NCI-H524 treated with DMSO at 0.1 percent for 48 hours (cell line): ENCODE measurements at places on chromosomes 1 and 21.

- DNase-seq, result no peak
These were observed 10.4 kb downstream of the HYI start for GRCh38 chr1:43443197-43443946.

- no peak for DNase-seq
These were observed 6.6 kb downstream of the C1orf226 start for GRCh38 chr1:162388083-162388594.

DNA sequence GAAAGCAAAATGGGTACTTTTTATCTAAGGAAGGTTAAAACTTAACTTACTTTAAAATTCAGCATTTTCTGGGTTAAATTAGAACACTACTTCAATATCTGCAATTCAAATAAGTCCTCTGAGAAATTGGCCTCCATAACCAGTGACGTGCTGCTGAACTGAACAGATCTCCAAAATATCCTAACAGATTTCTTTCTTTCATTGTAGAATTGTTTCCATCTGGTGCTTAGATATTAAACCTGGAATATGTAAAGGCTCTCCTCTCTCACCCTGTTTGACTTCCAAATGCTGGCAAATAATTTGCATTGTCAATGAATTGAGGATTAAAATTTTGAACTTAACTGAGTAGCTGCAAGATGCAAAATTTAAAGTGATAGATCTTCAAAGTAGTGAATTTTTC is 316.9 kb upstream of the CXADR start:
- no peak for DNase-seq

- no peak for DNase-seq
These were observed 34.8 kb downstream of the ZBTB18 start for GRCh38 chr1:244085891-244086290.

- DNase-seq, result no peak
These were observed 58.8 kb upstream of the ERRFI1 start for GRCh38 chr1:8084913-8085312.

DNA sequence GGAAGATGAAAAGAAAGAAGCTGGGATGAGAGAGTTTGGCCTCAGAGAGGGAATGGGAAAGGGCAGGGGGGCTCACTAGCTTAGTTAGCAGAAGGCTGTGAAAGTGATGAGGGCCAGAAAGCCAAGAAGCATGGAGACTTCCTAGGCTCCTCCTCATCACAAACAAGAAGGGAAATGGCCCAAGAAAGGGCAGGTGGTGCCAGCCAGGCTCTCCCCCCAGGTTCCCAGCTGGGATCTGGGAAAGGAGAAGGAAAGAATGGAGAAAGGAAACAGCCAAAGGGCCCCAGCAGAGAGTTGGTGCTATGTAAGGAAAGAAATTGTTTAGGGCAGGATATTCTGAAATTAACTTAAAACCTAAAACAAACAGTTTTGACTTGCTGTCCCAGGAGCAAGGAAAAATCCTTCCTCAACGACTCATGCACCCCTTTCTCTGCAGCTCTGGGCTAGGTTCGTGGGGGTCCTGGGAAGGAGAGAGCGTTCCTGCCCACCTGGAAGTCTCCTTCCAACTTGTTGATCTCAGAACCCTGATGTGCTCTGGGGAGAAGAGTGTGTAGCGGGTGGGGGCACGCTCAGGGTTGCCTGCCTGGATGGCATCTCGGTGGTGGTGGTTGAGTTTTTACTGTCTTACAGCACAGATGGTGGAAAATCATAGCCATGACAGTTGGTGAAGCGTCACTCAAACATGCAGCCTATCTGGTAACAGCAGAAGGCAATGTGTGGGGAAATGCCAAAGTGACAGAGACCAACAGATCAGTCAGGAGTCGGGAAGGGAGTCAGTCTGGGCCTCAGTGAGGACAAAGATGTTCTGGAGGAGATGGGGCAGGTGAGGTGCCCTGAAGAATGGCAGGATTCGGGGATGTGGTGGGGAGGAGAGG is 147.3 kb downstream of the CLIC6 start:
- no peak for DNase-seq

DNA sequence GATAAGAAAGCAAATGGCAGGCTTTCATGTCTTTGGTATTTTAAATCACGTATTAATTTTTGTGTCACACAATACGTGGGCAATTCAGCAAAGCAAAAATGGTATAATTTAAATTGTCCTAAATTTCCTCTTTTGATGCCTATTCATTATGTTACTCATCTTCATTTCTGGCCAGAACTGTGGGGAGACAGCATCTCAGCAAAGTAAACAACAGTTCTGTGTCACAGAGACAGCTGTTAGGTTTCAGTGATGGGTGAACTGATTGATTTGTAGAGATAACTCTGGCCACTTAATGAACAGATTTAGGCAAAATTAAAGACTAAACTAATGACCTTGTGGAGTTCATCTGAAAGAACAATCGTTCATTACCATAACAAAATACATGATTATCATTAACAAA is 49.2 kb downstream of the FH start:
- no peak for DNase-seq

DNA sequence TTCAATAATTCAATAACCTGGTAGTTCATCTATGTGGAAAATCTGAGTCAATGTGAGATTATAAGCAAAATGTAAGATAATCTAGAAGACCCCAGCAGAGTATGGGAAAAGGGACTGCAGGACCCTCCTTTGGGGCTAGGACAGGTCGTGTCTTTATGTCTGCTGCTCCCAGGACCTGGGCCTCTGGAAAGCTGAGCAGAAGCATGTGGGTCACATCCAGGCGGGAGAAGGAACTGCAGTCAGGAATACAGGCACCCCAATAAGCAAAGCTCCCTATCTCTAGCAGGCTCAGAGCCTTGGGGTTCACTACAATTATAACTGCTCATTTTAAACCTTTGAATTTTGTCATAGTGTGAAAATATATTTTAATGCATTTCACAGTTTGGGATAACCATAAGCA is 73.9 kb upstream of the MCOLN3 start:
- no peak for DNase-seq

DNA sequence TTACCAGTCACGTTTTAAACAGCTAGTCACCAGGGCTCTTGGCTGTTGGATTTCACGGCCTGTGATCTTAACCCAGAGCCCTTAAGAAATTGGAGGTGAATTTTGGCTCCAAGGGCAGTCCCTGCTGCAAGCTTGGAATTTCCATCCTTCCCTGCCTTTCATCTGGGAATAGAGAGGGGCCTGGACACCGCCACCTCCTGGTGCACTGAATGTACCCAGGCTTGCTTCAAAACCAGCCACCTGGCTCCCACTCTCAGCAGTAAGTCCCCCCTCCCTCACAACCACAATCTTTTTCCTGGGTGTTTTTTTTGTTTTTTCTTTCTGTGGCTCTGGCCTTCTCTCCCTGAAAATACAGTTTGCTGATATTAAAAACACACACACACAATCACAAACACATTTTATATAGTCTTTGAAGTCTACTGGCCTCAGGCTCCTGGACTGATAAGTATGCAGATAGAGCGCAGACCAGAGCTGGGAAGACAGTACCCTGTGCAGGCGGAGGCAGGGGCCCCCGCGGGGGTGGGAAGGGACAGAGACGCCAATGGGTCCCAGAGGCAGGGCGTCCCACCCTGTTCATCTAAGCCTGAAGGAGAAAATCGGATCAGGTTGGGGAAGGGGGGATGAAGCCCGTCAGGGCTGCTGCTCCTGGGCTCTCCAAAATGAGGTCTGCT is 65.8 kb upstream of the IGSF21 start:
- DNase-seq, result no peak

- DNase-seq, result no peak
These were observed 107.4 kb upstream of the KIAA1614 start for GRCh38 chr1:180805316-180805715.

DNA sequence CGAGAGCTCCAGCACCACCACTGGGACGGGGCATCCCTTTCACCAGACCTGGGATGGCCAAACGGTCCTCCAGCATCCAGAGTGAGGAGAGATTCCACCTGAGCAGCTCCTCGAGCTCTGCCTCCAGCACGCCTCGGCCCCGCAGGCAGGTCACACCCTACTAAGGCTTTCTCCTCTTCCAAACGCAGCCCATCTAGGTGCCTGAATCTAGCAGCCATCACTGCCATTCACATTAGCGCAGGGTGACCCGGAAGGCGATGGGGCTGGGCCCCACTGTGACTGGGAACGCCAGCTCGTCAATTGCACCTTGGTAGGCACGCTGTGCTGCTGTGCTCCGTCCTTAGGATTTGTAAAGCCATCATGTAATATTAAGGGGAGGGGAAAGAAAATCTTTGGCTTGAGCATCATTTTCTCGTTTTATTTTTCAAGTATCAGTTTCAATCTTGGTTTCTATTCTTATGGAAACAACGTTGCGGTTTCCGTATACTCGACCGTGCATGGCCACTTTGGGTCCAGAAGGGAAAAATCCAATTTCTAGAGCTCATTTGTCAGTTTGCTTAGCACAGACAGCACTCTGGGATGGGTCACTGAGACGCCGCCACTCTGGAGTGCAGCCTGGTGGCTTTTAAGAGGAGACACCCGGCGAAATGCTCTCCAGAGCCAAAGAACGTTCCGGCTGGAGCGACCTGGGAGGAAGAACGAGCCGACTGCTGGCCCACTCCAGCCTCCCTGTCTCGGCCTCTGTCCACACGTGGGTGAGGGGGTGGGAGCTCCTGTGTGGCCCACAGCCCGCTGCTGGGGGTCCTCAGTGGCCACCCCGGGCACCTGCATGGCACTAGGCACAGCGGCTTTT is 173.6 kb downstream of the PRDM16 start:
- DNase-seq, result no peak

DNA sequence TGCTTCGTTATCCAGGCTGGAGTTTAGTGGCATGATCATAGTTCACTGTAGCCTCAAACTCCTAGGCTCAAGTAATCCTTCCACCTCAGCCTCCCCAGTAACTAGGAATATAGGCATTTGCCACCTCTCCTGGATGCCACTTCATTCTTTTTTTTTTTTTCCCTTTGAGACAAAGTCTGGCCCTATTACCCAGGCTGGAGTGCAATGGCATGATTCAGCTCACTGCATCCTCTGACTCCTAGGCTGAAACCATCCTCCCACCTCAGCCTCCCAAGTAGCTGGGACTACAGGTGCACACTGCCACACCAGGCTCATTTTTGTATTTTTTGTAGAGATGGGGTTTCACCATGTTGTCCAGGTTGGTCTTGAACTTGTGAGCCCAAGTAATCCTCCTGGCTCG is 19.3 kb downstream of the OSBPL9 start:
- no peak for DNase-seq

GRCh38 chr1:63935143-63935542 is 161.3 kb downstream of the ROR1 start:
- no peak for DNase-seq

DNA sequence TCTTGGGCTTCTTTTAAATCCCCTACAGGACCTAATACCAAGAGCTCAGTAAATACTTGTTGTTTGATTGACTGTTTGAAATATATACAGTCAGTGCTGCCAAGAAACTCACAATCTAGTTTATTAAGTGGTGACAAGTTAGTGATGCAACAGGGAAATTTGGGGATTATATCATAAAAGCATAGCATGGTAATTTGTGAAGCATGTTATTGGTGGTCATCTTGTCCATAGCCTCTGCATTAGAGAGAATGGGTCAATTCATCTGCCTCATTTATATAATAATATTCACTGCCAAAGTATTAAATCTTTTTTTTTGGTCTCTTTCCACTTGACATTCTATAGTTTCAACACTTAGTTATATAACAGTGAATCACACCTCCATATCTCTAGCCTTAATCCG is 138.2 kb upstream of the SPAG17 start:
- DNase-seq, result no peak

DNA sequence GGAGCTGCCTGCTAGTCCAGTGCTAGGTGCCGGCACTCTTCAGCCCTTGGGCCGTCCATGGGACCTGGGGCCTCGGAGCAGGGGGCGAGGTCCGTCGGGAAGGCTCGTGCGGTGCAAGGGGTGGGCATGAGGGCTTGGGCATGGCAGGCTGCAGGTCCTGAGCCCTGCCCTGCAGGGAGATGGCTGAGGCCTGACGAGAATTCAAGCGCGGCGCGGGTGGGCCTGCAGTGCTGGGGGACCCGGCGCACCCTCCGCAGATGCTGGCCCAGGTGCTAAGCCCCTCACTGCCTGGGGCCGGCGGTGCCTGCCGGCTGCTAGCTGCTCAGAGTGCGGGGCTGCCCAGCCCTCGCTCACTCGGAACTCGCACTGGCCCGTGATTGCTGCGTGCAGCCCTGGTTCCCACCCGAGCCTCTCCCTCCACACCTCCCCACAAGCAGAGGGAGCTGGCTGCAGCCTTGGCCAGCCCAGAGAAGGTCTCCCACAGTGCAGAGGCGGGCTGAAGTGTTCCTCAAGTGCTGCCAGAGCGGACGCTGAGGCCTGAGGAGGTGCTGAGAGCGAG is 467.0 kb downstream of the AGBL4 start:
- DNase-seq, result no peak

GRCh38 chr1:38889589-38889988 is 8.2 kb upstream of the GJA9 start:
- DNase-seq, result no peak

DNA sequence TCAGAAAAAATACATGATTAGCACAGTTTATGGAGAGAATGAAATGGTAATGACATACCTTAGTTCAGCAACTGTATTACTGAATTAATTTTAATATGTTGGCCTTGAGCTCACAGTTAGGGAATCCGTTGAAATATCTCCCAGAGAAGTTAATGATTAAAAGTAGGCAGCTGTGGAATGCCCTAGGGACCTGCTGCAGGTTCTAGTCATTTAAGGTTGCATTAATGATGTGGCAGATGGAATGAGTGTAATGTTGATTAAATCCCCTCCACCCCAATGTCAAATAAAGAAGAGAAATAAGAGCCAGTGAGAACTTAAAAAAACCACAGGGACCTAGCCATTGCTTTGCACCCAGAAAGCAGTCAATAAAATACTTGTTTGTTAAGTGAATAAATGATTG is 40.3 kb upstream of the TRIM45 start:
- DNase-seq, result peak; percentile 66

DNA sequence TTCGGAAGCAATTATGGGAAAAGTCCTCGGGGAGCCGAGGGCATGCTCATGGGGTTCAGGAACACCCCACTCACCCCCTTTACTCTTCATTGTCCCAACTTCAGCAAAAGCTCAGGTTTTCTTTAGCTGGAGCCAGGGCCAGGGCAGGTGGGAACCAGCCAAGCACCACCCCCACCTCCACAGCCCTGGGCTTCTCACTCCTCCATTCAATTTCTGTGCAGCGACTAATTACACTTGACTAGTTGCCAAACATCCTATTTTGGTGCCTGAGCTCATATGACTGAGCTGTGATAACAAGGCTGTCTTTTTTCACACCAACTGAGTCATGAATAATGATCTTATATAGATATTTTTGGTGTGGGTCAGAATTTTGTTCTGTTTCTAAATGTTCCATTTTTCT is 257.2 kb upstream of the AJAP1 start:
- DNase-seq, result no peak

- DNase-seq, result no peak
These were observed 88.9 kb upstream of the PPP2R5A start for GRCh38 chr1:212196355-212196754.

- no peak for DNase-seq
These were observed 237.5 kb downstream of the TTLL7 start for GRCh38 chr1:83761167-83762038.

- no peak for DNase-seq
These were observed 218.5 kb upstream of the ZC3H12A start for GRCh38 chr1:37255868-37256267.

- no peak for DNase-seq
These were observed 87.5 kb upstream of the ZBTB18 start for GRCh38 chr1:243963571-243963970.
